Activated CD4-positive, alpha-beta T cell treated with anti-CD3 and anti-CD28 coated beads, Interleukin-2, amount 50 U/mL, for 48 hours (primary cell): ENCODE measurements at places on chromosomes 6 and 20.
A peak's percentile ranks its signal among the peaks of the same experiment; 100 is the strongest.

DNA sequence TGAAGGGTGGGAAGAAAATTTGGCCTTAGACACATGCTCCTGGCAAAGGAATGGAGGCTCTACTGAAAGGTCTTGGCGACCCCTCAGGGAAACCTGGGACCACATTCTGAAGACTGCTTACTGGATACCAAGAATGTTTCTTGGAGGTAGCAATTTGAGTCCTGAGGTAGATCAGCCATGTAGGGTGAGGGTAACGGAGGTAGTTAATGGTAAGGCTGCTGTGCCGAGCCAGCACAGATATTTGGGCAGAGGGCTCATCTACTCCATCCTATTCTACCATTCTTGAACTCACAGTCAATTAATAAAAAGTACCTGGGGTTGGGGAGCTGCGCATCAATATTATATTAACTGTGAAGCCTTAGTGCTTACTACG is 401 bp upstream of the PHF3 start:
- no peak for DNase-seq

DNA sequence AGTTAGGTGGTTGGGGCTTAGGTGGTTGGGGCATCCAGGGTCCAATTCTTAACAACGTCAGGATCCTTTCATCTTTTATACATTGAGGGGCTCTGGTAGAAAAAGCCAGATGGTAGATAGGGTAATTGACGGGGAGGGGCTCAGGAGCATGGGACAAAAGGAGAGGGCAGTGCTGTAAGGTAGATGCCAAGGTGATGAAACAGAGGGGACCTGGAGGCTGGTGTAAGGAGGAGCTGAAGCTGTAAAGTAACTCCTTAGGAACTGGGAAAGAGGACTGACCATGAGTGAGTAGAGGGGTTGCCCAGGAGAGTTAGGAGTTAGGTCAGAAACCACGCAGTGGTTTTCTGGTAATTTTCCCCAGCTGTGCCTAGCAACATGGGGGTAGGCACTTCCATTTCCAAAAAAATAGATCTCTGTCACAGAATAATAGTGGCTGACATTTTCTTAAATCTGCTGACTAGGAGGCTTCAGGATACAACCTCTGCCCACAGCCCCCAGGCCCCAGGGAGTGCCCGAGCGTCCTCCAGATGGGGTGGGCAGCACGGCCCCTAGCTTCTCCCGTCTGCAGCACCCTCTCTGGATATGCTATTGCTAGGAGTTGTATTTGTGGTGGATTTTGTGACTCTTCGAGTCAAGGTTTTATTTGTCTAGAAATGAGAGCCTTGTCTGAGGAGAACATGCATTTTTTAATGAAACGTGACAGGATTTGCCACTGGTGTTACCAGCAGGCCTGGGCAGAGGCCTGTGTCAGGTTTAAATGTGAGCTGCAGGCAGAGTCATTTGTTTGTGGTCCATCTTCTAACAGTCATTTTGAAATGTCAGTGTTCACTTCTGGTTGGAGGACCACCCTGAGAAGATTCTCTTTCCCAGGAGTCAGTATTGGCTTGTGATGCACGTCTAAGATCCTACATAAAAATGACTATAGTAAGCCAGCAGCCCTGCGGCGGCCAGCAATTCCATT is 44.6 kb downstream of the TULP4 start:
- DNase-seq = no peak

DNA sequence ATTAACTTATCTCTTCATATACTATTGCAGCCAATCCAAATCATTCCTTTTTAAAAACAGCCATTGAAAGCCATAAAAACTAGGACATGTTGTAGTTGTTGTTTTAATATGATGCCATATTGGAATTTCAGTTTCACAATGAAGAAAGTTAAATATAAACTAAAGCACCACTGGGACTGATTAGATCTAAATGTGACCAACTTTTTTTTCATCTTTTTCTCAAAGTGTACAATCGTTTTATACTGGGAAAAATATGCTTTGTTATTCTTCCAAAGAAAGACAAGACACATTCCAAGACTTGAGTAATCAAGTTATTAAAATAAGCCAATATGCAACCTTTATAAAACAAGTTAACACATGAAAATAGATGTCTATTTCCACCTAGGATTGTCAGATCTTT is 68.5 kb downstream of the THEMIS start:
- DNase-seq = no peak

- peak; percentile 46 for DNase-seq
These were observed 6.8 kb upstream of the ADTRP start for GRCh38 chr6:11785415-11785773.

DNA sequence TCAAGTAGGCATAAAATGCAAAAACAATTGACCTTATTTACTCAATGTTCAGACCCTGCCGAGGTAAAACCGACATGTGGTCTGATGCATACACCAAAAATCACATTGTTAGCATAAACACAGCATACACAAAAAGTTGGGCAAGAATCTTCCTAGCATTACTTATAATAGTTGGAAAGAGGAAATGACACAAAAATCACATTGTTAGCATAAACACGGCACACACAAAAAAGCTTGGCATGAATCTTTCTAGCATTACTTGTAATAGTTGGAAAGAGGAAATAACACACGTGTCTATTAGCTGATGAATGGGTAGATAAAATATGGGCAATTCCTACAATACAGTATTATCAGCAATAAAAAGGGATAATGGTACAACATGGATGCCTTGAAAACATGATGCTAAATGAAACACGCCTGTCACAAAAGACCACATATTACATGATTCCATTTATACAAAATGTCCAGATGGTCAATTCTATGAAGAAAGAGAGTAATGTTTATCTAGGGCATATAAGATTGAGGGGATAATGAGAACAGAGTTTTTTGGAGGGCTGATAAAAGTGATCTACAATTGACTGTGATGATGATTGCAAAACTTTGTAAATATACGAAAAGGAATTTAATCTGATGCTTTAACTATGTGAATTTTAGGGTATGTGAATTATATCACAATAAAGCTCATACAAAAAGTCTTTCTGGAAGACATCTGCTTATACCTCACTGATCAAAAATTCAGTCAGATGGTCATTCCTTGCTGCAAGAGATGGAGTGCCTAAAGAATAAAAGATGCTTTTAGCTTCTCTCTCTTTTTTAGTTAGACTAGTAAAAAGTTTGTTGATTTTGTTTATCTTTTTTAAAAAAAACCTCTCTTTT is 1019.5 kb upstream of the CITED2 start:
- no peak for DNase-seq

DNA sequence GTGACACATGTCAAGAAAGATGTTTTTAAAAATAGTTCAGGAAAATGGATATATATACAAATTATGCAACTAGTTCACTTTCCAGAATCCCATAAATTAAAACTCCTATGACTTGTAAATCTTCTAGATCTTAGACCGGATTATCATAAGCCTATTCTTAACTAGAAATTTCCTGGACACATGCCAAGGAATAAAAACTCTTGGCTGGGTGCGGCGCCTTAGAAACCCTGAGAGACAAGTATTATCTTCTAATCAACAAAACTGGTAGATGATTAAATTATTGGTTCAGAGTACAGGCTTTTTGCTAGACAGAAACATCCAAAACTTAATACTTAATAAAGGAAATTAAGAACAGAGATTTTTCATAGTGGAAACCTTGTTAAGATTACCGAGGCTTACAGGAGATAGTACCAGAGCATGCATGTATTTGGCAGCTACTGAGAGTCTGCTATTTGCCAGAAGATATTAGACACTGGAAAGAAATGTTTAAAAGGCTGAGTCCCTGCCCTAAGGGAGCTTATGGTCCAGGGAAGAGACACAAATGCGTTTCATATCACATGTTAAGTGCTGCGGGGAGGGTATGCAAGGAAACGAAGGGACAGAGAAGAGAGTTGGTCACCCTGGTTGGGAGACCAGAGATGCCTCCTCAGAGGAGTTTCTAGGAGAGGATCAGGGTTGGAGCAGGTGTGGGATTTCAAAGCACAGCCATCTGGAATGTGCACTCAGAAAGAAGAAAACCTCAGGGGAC is 46.5 kb upstream of the IFNGR1 start:
- DNase-seq = no peak

DNA sequence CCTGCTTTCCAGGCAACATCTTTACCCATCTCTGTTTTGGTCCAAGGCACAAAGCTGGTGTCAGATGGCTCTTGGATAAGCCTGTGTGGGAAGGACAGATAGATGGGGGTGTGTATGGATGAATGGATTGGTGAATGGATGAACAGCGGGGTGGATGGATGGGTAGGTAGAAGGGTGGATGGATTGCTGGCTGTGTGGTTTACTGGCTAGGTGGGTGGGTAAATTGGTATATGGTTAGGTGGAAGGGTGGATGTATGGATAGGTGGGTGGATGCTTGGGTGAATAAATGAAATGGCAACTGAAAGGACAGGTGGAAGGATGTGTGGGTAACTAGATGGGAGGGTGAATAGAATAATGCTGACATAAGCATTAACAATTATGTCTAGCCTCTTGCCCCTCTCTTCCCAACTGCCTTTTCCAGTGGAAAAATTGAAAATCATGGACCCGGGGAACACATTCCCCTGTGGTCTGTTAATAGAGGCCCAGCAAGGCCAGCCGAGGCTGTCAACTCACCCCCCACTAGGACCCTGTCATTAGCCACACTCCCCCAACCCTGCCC is 43.8 kb upstream of the RSPO4 start:
- DNase-seq = no peak

- DNase-seq = no peak
These were observed 414 bp downstream of the SIM1 start for GRCh38 chr6:100464162-100464851.

GRCh38 chr6:35216412-35216732 is 2.6 kb downstream of the SCUBE3 start:
- DNase-seq = no peak

DNA sequence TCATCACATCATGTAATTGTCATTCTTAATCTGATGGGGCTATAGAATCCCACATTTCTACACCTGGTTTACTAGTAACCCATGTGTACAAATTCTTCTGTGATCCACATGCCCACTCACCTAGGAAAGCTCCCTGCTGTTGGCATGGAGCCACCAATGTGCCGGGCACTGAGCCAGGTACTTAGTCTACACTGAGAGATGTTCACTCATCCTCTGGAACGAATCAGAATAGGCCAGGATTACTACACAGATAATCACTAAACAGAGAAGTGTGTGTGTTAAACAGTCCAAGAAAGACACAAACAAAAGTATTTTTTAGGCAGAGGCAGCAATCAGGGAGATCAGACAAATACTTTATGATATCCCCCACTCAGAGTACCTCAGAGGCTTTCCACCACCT is 193.2 kb upstream of the VGLL2 start:
- no peak for DNase-seq

- DNase-seq = peak; percentile 20
These were observed 55.2 kb upstream of the RREB1 start for GRCh38 chr6:7052443-7053011.

GRCh38 chr20:63660622-63661021 is 2.5 kb downstream of the RTEL1 start:
- no peak for DNase-seq

DNA sequence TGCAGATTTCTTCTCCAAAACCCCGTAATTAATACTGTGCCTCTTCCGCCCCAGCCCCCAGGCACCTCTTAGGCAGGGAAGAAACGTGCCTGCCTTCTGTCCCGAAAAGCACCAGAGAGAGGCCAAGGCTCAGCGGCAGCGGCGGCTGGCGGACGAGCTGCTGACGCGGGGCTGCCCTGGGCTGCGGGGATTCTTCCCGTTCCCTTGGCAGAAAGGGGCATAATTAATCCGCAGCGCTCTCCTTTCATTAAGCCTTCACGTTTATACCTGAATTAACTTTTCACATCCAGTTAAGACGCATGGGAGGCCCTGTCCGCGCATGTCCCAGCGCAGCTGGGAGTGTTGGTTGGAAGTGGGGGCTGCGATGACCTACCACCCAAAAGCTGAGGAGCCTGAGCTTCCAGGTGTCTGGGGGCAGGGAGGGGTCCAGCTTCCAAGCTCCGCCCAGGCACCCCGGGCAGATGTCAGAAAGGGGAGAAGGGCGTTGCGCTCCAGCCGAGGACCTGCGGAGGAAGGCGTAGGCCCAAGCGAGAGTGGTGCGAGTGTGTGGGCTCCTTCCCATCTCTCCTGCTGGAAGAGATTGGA is 167.4 kb upstream of the LRFN2 start:
- no peak for DNase-seq
